NCI-H1417 treated with DMSO at 0.1 percent for 48 hours (cell line): ENCODE measurements at places on chromosomes 7 and 10.

DNA sequence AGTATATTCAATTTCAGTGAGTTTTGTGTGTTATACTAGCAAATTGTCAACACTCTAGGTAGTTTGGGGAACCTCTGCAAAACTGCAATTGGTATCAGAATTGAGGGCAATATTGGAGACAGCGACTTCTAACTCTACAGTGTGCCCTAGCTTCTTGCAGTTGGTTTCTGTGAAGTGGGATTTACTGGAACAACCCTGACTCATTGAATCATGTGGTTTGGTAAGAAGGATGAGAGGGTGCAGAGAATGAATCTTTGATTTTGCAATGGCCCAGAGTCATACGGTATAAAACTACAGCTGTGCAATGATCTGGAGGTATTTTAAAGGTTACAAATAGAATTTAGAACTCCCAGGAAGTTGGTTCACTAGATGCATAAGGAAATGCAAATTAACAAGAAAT is 129.1 kb upstream of the PPP1R3A start:
- DNase-seq = no peak

DNA sequence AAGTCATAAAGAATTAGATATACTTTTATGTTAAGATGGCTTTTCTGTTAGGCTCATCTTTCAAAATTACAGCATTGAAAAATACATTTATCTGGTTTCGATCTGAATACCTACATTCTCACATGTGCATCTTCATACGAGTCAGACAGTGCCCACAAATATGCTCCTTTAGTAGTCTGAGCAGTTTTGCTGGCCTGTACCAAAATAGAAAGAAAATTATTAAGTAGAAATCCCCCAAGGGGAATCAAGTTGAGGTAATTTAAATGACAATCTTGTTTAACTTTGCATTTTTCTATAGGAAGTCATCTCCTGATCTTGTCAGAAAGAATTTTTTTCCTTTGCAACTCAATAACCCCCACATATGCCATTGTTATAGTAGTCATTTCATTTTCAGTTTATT is 287.4 kb upstream of the SEMA3D start:
- no peak for DNase-seq

DNA sequence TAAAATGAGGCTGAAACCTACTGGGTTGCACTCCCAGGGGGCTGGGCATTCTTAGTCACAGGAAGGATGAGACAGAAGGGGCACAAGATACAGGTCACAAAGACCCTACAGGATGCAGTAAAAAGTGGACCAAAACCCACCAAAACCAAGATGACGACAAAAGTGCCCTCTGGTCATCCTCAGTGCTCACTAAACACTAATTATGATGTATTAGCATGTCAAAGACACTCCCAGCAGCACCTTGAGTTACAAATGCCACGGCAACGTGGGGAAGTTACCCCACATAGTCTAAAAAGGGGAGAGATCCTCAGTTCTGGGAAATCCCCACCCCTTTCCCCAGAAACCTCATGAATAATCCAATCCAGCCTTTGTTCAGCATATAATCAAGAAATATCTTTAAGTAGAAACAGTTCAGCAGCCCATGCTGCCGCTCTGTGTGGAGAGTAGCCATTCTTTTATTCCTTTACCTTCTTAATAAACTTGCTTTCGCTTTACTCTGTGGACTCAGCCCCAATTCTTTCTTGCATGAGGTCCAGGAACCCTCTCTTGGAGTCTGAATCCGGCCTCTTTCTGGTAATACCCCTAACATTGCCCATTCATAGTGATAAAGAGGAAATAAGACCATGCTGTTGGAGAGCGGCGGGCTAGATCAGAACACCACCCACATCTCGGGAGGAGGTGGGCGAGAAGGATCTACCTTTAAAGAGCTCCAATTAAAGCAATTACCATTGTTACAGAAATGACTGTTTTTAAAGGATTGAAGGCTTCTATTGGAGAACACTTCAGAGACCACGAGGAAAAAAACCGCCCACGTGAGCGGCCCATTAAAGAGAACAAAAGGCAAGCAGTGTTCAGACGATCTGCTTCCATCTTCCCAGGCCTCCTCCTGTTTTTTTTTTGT is 170.9 kb downstream of the USP6NL start:
- no peak for DNase-seq

GRCh38 chr7:81399471-81399870 is 370.4 kb downstream of the HGF start:
- no peak for DNase-seq

- DNase-seq = no peak
These were observed 132.9 kb downstream of the MBL2 start for GRCh38 chr10:52639652-52640051.

DNA sequence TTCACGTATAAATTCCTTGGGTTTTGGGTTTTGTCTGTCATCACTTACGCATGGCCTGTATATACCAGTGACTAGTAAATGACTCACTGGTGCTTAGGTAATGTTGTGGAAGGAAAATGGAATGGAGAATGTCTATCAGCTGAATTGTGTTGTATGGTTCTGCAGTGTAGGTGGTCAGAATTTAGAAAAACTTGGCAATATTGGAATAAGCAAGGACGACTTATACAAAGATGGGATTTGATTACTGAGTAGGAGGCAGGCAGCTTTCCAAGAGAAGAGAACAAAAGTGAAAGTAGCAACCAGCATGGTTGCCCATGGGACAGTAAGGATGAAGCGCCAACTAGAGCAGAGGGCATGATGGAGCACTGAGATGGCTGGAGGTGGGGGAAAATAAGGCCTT is 168.6 kb upstream of the CSTF2T start:
- no peak for DNase-seq

DNA sequence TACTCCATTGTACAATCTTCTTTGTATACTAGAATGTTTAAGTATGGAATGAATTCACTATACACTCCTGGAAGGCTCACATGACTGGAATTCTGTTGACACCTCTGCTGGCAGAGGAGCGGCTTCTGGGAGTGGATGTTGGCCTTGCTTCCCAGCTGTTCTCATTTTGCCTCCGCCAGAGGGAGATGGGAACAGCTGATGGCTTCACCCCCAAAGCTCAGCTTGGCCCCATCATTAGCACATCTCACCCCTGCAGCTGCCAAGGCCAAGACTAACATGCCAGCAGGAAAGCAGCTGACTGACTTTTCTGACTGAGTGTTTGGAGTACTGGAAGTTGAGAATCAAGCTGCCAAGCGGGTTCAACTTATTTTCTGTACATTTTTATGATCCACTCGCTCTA is 15.1 kb downstream of the ADAM12 start:
- DNase-seq = no peak

- no peak for DNase-seq
These were observed 160.0 kb downstream of the TAX1BP1 start for GRCh38 chr7:27900006-27900405.

DNA sequence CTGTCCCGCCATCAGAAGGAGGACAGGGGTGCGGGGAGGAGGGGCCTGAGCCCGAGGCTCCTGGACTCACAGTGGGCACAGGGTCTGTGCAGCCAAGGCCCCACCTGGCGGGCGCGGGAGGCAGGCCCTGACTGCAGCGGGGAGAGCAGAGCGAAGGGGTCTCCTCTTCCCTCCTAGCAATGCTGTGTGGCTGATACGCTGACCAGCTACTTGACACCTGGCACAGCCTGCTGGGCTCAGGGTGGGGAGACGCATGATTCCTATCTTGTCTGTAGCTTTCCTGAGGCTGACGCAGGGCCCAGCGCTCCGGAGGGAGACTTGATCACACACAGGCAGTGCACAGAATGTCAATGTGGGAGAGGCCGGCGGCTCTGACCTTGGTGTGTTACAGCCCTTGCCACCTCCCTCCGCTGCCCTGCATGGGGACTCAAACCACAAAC is 174.9 kb downstream of the ELFN1 start:
- no peak for DNase-seq

- DNase-seq = no peak
These were observed 99.0 kb downstream of the RNF32 start for GRCh38 chr7:156739596-156739995.

DNA sequence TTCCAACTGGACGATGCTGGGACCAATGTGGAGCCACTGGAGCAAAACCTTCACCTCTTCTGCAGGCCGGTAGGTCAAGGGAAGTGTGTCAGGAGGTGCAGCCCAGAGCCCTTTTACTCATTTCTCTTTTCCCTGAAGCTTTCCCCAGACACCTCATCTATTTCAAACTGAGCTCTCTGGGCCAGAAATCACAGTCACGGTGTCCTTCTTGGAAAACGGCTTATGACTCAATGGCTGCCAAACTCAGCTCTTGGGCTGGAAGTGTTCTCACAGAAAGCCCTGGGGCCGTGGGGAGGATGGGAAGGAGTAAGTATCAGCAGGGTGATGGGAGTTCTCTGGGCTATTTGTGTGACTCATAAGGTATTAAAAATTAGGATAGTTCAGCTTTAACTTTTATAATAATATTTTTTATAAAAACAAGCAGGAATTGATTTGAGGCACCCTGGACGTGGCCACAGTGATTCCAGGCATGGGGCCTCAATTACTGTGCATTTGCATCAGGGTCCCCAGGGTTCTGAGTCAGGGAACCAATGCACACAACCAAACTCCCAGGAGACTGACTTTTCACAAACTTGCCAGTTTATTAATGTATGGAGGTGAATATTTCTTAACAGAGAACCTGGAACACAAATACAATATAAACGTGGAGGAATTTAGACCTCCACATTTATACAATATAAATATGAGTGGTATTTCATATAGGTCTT is 187.4 kb upstream of the TMEM72 start:
- no peak for DNase-seq

- DNase-seq = peak; percentile 57
These were observed 13.1 kb upstream of the PDK4 start for GRCh38 chr7:95609277-95609971.

DNA sequence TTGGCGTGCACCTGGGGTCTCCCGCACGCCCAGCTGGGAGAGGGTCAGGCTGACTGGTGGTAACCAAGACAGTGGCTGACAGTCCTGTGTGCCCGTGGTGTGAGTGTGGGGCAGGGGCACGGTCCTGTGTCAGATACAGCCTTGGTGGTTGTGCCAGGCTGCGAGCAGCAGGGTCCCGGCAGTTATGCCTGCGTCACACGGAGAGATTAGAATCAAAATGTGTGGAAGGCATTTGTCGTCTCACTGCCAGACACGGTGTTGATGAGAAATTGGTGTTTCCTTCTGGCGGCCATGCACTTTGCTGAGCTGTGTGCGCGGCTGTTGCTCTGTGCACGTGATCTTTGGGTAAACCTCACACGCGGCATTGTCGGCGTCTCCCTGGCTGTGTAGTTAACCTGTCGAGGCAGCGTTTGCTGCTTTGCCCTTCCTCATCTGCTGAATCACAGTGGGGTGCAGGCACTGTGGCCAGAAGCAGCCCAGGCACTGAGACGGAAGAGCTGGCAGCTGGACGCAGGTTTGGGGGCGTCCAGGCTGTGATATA is 87.7 kb downstream of the NKX6-2 start:
- no peak for DNase-seq

GRCh38 chr10:120336911-120337540 is 120.0 kb upstream of the PLPP4 start:
- DNase-seq = no peak

DNA sequence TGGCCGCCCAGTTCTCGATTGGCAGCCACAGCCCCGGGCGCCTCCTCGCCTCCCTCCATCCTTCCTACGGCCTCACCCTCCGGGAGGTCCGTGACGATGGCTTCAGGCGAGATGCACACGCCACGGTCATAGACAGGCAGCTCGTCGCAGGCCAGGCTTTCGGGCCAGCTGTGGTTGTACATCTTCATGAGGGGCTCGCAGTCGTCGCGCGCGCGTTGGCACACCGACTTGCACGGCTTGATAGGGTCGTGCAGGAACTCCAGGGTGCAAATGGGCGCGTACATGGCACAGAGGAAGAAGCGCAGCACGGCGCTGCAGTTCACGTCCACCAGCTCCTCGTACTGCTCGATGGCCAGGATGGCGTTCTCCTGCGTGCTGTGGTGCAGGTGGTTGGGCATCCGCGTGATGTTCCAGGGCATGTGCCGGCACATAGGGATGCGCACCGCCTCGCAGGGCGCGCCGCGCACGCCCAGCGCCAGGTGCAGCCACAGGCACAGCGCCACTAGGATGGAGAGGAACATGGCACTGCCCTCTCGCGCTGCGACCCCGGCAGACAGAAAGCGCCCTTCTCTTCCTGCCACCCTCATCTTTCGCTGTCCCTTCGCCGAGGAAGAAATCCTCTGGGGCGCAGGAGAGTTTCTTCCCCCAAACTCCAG is 472 bp downstream of the SFRP4 start:
- no peak for DNase-seq

GRCh38 chr7:66454600-66455225 is 174.0 kb upstream of the KCTD7 start:
- DNase-seq = no peak

GRCh38 chr7:100373261-100373831 is at the start of gene PILRA:
Gene PILRA, plus strand, starts transcription at chr7:100373487. Its CDS starts 170 bp downstream, at chr7:100373657.
- no peak for DNase-seq

DNA sequence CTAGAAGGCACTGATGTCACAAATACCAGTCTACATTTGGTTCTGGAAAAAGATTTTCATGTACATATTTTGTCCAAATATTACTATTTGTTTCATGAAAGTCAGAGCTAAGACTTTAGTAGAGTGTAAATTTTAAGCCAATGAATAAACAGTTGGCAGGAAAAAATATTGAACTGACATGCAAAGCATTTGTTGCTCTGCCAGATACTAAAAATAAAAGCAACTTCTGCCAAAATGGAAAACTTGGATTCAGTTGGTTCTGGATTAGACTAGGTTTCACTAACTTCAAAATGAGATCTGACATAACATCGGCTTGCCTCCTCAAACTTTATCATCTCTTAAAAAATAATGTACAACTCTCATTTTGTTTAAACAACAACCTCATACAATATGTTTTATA is 34.9 kb downstream of the FAM204A start:
- no peak for DNase-seq

- no peak for DNase-seq
These were observed at the start of gene TMEM178B for GRCh38 chr7:141073641-141074161. Gene TMEM178B, plus strand, starts transcription at chr7:141074064.

- no peak for DNase-seq
These were observed 681 bp upstream of the SPOCK2 start for GRCh38 chr10:72088889-72089575.

DNA sequence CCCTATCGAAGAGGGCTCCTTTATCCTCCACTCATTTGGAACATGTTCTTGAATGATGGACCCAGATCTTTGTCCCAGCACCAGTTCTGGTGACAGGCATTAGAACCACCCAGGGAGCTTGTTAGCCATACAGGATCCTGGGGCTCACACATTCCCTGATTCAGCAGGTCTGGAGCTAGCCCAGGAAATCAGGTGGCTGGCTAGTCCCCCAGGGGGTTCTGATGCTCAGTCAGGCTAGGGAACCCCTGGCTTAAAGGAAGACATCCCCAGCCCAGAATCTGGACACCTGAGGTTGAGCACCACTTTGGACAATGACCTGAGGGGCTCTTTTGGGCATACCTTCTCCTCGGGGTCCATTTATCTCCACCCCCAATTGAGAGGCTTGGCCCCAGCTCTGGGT is 37.0 kb upstream of the NANOS1 start:
- no peak for DNase-seq

GRCh38 chr7:50411332-50411731 is 38.8 kb downstream of the FIGNL1 start:
- DNase-seq = no peak

DNA sequence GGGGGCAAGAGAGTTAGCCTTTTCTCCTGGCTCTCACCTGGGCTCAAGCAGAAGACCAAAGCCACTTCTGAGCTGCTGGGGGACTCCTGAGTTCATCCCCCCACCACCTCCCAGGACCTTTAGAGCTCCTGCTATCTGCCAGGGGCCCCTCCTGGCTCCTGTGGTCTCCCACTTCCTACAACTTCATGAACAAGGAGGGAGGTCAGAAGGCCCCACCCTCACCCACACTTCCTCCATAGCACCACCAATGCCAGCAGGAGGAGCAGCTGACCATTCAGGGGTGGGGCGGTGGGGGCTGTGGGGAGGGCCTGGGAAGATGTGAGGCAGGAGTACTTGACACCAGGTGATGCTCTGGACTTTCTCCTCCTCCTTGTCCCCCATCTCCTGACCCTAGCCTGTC is 32.6 kb upstream of the ADCYAP1R1 start:
- no peak for DNase-seq
